Stimulated activated CD4-positive, alpha-beta T cell treated with anti-CD3 and anti-CD28 coated beads, Interleukin-4, amount 100 ng/mL, for 1 hour (primary cell): ENCODE measurements at places on chromosomes 2 and 18.

GRCh38 chr2:135279209-135279608 lies 227.1 kb downstream of the RAB3GAP1 start:
- DNase-seq = no peak

- DNase-seq = no peak
Observed at GRCh38 chr2:150676747-150677383, 189.4 kb upstream of the RND3 start.

- no peak for DNase-seq
Observed at GRCh38 chr2:59232394-59233165, 991.5 kb upstream of the FANCL start.

- no peak for DNase-seq
Observed at GRCh38 chr18:77448046-77448445, 198.4 kb downstream of the GALR1 start.

DNA sequence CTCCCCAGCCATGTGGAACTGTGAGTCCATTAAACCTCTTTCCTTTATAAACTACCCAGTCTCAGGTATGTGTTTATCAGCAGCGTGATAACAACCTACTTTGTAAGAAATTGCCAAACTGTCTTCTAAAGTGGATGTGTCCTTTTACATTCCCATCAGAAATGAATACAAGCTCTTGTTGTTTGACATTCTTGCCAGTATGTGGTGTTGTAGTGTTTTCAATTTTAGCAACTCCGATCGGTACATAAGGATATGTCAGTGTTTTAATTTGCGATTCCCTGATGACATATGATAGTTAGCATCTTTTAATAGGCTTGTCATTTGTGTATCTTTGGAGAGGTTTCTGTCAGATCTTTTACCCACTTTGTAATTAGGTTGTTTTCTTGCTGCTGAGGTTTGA lies 1156.3 kb upstream of the CRIM1 start:
- DNase-seq = no peak

DNA sequence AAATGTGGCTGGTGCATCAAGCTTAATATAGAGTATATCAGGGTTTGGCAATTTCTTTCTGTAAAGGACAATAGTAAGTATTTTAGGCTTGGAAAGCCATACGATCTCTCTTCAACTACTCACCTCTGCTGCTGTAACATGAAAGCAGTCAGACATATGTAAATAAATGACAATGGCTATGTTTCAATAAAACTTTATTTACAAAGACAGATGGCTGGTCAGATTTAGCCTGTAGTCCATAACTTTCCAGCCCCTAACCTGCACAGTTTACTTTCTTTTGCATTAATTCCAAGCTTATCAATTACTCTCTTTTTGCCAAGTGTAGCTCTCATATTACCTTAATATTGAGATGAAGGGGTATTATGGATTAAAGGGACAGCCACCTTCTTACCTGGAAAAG lies 83.1 kb downstream of the LRATD1 start:
- DNase-seq = no peak

- no peak for DNase-seq
Observed at GRCh38 chr2:238243496-238244076, 3.7 kb upstream of the HES6 start.

DNA sequence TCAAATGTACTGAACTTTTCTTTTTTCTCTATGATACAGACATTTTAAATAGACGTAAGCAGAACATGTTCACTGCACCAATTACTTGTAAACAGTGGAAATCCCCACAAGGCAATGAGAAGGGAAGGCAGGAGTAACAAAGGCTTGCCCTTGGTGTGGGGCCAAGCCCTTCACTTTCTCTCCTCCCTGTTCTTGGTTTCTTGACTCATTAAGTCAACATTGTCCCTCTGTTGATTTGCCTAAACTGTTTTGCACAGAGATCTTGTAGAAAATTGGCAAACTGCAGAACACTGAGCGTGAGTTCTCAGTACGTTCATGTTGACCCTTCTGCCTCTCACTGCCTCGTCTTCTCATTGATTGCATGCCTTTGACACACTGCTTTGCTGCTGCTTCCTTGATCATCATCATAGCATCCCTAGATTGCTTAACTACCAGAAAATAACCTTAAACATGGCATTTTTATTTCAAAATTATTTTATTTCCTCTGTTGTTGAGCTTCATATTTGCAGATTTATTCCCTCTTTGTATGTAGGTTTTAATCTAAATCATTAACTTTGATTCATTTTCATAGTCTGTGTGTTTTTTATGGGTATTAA lies 257.7 kb downstream of the PTGR3 start:
- DNase-seq = no peak

DNA sequence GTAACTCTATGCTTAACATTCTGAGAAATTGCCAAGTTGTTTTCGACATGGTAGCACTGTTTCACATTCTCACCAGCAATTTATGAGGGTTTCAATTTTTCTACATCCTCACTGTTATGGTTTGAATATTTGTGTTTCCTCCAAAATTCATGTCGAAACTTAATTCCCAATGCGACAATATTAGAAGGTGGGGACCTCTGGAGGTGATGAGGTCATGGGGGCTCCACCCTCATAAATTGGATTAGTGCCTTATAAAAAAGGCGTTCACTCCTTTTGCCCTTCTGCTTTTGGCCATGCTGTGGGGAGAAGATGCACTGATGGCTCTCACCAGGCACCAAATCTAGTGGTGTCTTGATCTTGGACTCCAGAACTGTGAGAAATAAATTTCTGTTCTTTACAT lies 110.3 kb downstream of the HRH4 start:
- no peak for DNase-seq

- DNase-seq = no peak
Observed at GRCh38 chr18:8252371-8252770, 356.9 kb upstream of the RAB12 start.

- DNase-seq = no peak
Observed at GRCh38 chr2:197191177-197191939, 119.2 kb downstream of the ANKRD44 start.

DNA sequence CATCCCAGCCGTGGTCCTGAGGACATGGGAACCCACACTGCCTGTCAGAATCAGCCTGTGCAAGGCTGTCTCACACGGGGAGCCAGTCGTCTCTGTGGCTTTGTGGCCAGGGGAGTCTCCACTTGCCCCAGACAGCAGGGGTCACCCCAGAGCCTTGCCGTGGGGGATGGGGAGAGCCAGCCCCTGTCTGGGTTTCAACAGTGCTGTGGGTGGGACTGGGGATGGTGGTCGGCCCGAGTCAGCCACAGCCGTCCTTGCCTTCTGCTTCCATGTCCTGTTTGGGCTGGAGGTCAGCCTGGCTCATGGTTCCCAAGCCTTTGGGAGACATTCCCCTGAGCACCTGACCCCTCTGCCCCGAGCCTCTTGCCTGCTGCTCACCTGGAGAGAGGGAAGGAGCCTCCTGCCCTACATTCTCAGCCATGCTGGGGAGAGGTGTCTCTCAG lies 19.6 kb downstream of the GPR35 start:
- no peak for DNase-seq
